ENCODE measurements at places on chromosomes 1 and 21.

GRCh38 chr1:87151500-87152421, 176.9 kb upstream of the LMO4 start:
- no peaks in the 10 kb centered on the region for H3K27me3 ChIP-seq
- H3K36me3 ChIP-seq, result no peaks in the 10 kb centered on the region
- no peak overlapping the region for H3K4me3 ChIP-seq
- no peaks in the 10 kb centered on the region for H3K4me1 ChIP-seq
- DNase-seq, result peak; percentile 35

DNA sequence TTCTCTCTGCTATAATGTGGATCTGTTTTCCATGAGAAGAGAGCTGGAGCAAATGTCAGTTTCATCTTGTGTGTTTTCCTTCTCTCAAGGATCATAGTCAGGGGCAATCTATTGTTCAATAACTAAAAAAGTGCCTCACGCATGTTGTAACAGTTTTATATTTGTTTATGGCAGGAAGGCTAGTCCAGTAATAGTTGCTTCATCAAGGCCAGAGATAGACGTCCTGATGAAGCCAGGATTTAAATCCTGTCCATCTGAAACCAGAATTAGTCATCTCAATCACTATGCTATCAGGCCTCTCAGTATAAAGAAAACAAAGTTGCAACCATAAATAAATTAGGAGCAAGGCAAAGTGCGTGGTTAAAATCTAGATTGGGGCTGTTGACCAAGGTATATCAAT, 30.2 kb upstream of the DUSP10 start:
- no peaks in the 10 kb centered on the region for H3K27me3 ChIP-seq
- no peak overlapping the region for H3K27ac ChIP-seq
- H3K4me3 ChIP-seq, result no peak overlapping the region
- no peak for DNase-seq

DNA sequence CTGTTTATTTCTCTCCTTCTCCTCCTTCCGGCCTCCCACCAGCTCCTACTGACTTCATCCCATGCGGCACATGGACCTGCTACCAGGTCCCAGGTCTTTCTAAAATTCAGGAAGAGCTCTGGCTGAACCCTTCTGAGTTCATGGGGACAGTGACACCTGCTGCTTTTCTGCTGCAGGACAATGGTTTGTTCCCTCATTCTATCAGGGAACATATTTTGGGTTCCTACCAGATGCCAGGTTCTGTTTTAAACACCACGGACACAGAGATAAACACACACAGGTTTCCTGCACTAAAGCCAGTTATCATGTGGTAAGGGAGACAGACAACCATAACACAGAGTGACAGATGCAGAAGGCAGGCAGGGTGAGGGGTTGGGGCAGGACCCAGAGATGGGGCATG, 114.0 kb upstream of the RAB4A start:
- peaks cover 9% of the 10 kb centered on the region for H3K4me1 ChIP-seq
- no peak overlapping the region for H3K27ac ChIP-seq
- no peaks in the 10 kb centered on the region for H3K36me3 ChIP-seq
- no peaks in the 10 kb centered on the region for H3K27me3 ChIP-seq
- no peak for DNase-seq
- no peak overlapping the region for H3K4me3 ChIP-seq

DNA sequence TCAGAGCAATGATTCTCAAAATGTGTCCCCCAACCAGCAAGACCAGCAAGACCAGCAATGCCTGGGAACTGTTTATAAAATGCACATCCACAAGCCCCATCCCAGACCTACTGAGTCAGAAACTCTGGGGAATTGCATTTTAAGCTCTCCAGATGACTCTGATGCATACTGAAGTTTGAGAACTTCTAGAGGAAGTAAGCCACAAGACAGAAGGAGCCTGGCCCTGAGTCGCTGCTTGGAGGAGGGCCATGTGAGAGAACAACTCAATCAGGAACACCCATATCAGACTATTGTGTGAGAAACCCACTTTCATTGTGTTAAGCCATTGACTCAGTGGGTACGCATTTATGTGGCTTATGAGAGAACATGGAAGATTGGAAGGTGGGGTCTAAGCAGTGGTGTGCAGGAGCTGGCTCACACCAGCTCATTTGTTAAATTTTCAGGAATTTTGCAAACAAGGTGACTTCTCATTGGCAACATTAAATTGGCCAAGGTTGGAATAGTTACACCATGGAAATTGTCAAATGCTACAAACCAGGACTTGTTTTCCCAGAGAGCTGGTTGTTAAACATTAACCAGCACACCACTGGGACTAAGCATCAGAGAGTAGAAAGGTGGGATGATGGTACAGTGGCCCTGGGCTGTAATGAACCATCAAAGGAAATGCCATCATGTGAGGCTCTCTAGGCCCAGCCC, 38.9 kb downstream of the ATP1A1 start:
- H3K4me1 ChIP-seq, result peaks cover 17% of the 10 kb centered on the region
- no peak for DNase-seq
- no peak overlapping the region for H3K27ac ChIP-seq
- no peaks in the 10 kb centered on the region for H3K36me3 ChIP-seq

- no peaks in the 10 kb centered on the region for H3K36me3 ChIP-seq
- no peak for DNase-seq
- H3K27ac ChIP-seq, result no peak overlapping the region
- H3K4me1 ChIP-seq, result no peaks in the 10 kb centered on the region
- H3K4me3 ChIP-seq, result no peak overlapping the region
- no peaks in the 10 kb centered on the region for H3K27me3 ChIP-seq
Measured at GRCh38 chr21:36803816-36804439, 105.0 kb downstream of the SIM2 start.

- no peak overlapping the region for H3K4me3 ChIP-seq
- DNase-seq, result no peak
- H3K36me3 ChIP-seq, result no peaks in the 10 kb centered on the region
Measured at GRCh38 chr1:92662048-92662447, 122.9 kb downstream of the EVI5 start.

GRCh38 chr1:92065042-92065441, 10.2 kb downstream of the SETSIP start:
- H3K27me3 ChIP-seq, result no peaks in the 10 kb centered on the region
- no peaks in the 10 kb centered on the region for H3K36me3 ChIP-seq
- no peak overlapping the region for H3K4me3 ChIP-seq
- DNase-seq, result no peak
- no peaks in the 10 kb centered on the region for H3K4me1 ChIP-seq

GRCh38 chr1:153967107-153967999, at the start of gene CREB3L4:
Gene CREB3L4 (plus strand): TSS chr1:153967902. CDS start chr1:153968526, 624 bp downstream.
- DNase-seq, result peak; percentile 94
- H3K4me1 ChIP-seq, result peaks cover 21% of the 10 kb centered on the region
- no peaks in the 10 kb centered on the region for H3K36me3 ChIP-seq
- H3K4me3 ChIP-seq, result peak within 1 kb of the TSS; percentile 13

DNA sequence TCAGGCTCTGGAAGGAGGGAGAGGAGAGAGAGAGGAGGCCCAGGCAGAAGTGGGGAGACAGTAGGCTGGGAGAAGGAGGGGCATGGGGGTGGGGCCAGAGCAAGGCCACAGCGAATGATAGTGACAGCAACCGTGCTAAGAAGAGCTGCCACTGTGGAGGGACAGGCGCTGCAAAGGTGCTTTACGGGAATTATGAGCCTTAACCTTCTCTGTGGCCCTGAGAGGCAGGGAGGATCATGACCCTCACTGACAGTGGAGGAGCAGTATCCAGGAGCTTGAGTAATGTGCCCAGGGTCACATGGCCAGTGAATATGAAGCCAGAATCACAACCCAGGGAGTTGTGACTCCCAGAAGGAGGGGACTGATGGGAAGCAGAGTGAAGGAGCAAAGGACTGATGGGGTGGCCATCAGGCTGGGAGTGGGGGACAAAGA, 53.4 kb upstream of the RPL11 start:
- H3K27me3 ChIP-seq, result no peaks in the 10 kb centered on the region
- H3K27ac ChIP-seq, result peak overlapping the region; percentile 63
- DNase-seq, result peak; percentile 86
- no peaks in the 10 kb centered on the region for H3K36me3 ChIP-seq

GRCh38 chr1:15180189-15180588, 26.6 kb downstream of the TMEM51 start:
- no peak overlapping the region for H3K27ac ChIP-seq
- H3K4me1 ChIP-seq, result peaks cover 49% of the 10 kb centered on the region
- H3K27me3 ChIP-seq, result no peaks in the 10 kb centered on the region
- H3K4me3 ChIP-seq, result no peak overlapping the region

GRCh38 chr1:51359879-51360278, 29.5 kb upstream of the TTC39A start:
- H3K4me1 ChIP-seq, result no peaks in the 10 kb centered on the region
- no peaks in the 10 kb centered on the region for H3K36me3 ChIP-seq
- H3K4me3 ChIP-seq, result no peak overlapping the region

GRCh38 chr1:28582248-28582615, 9.8 kb upstream of the RAB42 start:
- no peaks in the 10 kb centered on the region for H3K36me3 ChIP-seq
- DNase-seq, result no peak

GRCh38 chr1:203744075-203744972, 20.7 kb upstream of the LAX1 start:
- DNase-seq, result peak; percentile 71
- H3K36me3 ChIP-seq, result no peaks in the 10 kb centered on the region
- H3K4me1 ChIP-seq, result peaks cover 6% of the 10 kb centered on the region
- peak overlapping the region; percentile 45 for H3K27ac ChIP-seq
- no peak overlapping the region for H3K4me3 ChIP-seq
